IPS DF 19.7 (cell line): ENCODE measurements at places on chromosomes 2 and 18.
A peak's percentile ranks its signal among the peaks of the same experiment; 100 is the strongest.

GRCh38 chr2:130834931-130835765 is 1.6 kb upstream of the ARHGEF4 start:
- DNase-seq: no peak

- DNase-seq: no peak
Observed at GRCh38 chr18:59769129-59769865, 72.1 kb upstream of the CCBE1 start.

DNA sequence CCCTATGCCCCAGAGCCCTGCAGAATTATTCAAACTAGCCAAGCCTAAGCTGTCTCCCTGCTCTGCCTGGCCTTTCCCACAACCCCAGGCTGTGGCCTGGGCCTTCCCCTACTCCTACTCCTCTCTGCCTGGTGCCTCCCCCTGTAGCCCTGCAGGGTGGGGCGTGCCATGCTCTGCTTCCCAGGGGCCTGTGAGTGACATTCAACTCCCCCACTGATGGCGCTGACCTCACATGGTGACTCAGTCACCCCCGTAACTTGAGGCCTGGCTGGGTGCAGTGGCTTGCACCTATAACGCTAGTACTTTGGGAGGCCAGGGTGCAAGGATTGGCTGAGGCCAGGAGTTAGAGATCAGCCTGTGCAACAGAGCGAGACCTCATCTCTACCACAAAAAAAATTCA is 60.6 kb downstream of the KIF1A start:
- DNase-seq: no peak

DNA sequence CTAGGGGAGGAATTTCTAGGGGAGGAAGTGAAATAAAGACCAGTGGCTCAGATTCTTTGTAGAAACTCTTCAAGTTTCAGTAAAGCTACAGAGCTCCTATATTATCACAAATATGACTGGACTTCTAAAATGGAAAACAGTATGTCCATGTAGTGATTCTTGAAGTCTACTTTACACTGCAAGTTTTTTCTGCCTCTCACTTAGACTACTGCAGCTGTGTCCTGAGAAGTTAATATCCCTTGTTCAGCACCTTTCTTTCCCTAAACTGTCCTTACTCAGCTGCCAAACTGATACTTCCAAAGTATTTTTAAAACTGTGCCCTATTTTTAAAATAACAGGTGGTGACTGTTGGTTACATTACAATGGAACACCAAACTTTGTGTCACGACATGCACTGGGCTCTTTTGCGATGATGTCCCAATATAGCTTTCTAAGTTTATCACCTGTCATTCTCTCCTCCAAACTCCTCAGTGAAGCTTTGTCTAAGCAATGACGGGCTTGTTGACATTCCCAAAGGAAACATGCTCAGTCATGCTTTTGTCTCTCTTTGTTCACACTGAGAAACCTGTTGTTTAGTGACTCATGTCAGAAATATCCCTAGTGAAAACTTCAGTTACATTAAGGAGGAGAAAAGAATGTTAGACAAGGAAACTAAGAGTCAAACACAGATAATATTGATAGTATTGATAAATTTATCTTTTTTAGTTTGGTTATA is 341.1 kb downstream of the ARL6IP6 start:
- DNase-seq: peak; percentile 75

GRCh38 chr2:34162231-34162630 is 563.1 kb upstream of the FAM98A start:
- DNase-seq: no peak

- peak; percentile 5 for DNase-seq
Observed at GRCh38 chr2:182101263-182101662, 115.6 kb downstream of the PPP1R1C start.

DNA sequence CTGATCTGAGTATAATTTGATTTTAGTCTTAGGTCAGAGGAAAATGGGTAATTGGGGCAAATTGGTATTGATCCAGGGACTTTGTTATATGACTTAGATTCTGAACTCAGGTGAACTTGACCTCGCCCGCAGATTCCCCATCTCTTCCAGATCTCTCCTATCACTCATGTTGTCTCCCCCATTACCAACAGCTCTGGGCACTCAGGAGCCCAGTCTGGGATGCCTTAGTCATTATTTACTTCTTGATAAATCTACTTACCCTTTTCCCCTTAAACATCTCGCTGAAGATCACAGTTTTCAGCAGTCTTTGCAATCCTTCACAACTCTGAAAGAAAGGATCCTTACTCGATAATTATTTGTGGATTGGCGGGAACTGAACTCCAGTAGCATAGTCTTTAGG is 19.6 kb upstream of the HNMT start:
- DNase-seq: no peak

DNA sequence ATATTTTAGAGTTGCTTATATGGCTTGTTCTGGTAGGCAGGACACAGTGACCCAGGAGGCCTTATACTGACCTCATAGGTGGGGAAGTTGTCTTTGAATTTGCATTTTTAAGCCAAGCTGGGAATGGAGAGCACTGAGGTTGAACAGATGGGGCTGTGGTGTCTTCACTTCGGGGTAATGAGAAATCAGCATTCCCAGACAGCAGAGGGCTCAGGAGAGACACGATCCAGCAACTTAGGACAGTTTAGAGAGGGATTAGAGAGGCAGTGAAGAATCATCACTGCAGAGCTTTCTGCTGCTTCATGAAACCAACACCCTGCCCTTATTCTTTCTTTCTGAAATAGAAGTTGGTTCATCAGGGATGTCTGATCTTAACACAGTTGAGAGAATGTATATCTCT is 202.4 kb downstream of the TDRD15 start:
- DNase-seq: no peak

GRCh38 chr18:13258921-13259320 is 40.4 kb downstream of the LDLRAD4 start:
- no peak for DNase-seq

DNA sequence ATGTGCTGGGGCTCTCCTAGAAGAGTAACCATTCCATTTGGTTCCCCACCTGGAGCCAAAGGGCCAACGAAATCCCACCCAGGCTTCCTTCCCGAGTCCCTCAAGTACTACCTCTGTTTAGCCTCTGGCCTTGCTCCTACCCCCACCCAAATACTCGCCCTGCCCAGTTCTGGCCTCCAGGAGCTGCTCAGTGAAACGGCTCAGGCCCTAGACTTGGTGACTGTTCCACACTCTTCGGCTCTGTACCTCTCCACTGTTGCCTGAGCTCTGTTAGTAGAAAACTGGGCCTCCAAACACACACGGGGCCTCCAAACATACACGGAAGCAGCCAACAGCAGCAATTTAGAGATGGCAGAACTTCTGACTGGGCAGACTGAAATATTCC is 4.2 kb downstream of the OTX1 start:
- DNase-seq: no peak

DNA sequence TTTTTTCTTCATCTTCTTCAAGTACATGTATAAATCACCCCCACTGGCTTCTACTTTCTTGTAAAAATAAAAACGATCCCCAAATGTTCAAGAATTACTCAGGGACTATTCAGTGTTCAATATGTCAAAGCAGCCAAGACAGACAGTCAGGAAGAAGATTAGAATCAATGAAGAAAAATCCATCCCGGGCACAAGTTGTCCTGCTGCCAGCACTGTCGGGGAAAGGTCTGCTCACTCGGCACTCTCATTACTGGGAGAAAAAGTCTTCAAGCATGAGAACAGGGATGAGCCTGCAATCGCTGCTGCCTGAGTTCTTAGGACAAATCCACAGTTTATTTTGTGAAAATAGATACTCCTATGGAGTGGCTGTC is 482.8 kb upstream of the KLHL29 start:
- DNase-seq: no peak

DNA sequence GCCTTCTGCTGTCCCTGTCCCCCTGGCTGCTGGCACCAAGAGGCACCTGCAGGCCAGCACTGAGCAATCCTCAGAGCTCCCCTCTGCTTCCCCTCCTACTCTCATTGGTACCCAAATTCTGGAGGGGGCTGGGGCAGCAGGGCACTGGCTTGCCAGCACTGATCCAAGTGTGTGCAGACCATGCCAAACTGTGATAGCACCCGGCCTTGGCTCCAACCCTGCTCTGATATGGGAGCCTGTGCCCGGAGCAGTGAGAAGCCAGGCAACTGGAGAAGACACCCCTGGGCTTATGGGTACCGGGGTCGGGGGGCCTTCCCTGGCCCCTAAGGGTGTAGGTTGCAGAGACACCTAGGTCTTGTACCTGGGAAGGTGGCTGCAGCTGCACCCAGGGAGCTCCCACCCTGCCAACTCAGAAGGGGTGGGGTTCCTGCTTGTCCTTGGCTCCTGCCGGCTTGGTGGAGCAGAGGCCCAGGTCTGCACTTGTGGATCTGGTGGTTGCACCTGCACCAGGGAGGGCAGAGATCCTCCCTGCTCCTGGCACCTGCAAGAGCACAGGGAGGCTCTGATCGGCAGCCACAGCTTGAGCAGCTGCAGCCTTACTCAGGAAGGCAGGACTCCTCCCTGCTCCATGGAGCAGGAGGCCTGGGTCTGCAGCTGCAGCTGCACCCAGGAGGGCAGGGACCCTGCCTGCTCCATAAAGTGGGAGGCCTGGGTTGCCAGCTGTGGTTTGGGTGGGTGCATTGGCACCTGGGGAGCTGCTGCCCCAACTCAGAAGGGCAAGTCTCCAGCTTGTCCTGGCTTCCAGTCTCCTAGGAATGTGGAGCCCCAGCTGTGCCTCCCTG is 96.3 kb downstream of the BCL2L11 start:
- no peak for DNase-seq

- DNase-seq: no peak
Observed at GRCh38 chr2:8626572-8626971, 55.3 kb upstream of the ID2 start.

- no peak for DNase-seq
Observed at GRCh38 chr18:58792086-58792485, 72.6 kb upstream of the ZNF532 start.

GRCh38 chr18:5601188-5601624 is 57.4 kb upstream of the EPB41L3 start:
- DNase-seq: no peak

- no peak for DNase-seq
Observed at GRCh38 chr2:9739531-9739964, 103.7 kb upstream of the TAF1B start.

DNA sequence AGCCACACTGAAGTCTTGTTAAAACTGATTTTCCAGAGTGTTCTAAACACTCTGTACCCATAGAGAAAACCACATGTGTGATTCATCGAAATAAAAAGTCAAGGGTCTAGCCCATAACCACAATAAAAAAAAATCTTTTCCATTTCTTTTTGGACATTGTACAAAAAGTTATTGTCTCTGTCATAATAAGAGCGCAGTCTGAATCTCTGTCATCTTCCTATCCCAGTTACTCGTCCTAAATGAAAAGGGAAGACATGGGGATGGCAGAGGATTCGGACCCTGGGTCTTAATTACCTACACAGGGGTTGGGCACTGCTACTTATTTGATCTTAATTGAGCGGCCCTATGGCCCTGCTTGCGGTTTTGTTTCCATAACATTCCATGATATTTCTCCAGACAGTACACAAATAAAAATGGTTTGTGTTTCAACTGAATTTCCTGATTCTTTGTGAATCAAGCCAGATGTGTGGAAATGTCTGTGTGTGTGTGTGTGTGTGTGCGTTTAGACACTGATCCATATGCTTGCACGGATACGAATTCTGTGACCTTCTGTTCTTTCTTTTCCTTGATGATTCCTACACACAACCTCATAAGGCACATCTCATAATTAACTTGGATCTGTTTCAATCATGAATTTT is 133.4 kb upstream of the SPATS2L start:
- no peak for DNase-seq

- DNase-seq: no peak
Observed at GRCh38 chr2:240374085-240374907, 61.2 kb upstream of the GPC1 start.

DNA sequence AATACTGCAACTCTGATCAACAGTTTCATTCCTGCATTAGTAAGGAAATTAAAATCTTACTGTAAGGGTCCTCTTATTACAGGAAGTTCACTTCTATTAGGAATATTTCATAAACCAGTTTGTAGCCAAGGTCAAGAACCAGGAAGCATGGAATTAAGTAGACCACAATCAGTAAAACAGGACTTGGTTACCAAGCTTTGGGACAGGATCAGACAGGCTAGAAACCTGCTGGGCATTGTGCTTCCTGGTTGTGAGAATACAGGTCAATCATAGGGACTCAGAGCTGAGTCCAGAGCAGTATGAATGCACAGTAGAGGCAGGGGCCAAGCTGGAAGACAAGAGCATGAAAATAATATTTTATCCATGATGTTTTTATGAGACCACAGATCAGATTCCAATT is 248.0 kb downstream of the IKZF2 start:
- DNase-seq: no peak

DNA sequence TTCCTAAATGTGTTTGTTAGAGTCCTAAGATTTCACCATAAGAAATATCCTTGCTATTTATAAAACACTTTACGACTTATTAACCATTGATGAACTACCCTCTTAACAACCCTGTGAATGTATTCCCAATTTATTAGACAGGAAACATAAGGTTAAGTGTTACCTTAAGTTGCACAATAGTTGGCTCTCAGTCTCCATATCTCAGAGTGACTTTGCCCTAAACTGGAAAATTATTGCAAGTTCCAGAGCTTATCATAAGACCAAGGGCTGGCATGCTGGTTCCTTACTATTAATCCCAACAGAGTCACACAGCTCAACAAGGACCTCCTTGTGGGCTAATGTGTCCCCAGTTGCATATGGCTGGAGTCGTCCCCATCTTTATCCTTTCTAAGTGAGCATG is 165.8 kb downstream of the INSIG2 start:
- DNase-seq: no peak

DNA sequence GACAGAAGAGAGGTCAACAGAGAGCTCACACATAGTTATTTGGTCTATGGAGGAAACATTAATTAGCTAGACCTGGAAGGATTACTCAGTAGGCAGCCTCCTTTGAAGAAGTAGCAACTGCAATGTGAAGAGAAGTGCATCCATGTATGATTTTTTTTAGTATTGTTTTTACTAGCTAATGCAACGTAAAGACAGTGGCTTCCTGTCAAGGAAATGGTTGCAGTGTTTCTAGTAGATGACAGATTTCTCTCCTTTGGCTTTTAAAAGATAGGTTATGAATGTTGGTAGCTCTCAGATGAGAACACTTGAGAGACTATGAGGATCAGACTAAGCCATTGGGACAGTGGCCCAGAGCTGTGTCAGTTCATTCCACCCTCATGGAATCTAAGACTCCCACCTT is 175.8 kb downstream of the AGPS start:
- no peak for DNase-seq

DNA sequence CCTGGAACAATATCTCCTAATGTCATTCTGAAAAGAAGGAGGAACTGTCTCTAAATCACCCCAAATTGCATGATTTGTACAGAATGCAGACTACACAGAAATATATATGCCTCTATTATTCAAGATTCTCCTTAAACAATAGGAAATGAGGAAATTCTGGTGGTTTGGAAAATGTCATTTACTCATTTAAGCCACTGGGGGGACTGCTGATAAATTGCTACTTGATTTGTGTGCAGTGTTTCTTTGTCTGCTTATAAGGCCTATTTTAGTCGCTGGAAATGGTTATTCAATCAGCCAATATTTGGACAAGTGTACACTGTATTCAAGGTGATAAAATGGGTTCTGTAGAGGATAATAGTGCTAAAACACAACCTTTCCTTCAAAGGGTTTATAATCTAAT is 801.9 kb upstream of the CELF4 start:
- no peak for DNase-seq
